T-helper 22 cell (primary cell): ENCODE measurements at places on chromosomes 5 and 9.

- no peak for DNase-seq
Observed at GRCh38 chr5:132407970-132408369, 38.5 kb downstream of the SLC22A5 start.

DNA sequence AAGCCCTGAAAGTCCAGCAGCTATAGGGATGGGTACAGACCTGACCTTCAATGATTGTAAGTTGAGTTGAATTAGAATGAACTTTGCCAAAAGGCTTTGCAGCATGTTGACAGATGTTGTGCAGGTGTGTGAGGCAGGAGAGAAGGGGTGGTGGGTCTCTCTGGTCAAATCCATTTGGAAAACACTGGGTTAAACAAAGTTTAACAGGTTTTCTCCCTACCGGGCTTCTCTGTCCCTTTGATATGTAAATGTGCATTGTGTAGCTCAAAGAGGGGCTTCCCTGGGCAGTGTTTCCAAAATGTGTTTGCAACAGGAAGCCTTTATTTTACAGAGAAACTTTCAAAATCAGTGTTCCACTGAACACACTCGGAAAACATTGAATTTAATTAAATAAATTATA is 72.1 kb upstream of the BRINP1 start:
- DNase-seq = no peak

- no peak for DNase-seq
Observed at GRCh38 chr5:53386341-53386740, 94.1 kb upstream of the FST start.

DNA sequence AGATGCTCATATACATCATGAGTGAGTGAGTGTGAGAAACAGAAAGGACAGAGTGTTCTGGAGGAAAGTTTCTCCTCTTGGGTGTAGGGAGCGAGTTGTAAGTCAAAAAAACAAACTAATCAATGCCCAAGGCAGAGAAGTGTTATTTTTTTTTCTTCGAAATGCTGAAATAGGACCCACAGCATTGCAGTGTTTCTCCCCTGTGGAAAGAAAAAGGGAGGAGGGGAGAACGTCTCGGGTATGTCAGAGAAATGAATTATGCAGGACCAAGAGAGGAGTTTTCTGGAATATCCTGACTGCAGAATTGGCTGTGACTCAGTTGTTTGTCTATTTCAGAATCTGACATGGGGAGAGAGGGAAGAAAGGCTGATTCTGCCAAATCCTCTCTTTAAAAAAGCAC is 337.9 kb upstream of the RFX3 start:
- no peak for DNase-seq

GRCh38 chr5:91562922-91563321 is 179.8 kb upstream of the ARRDC3 start:
- no peak for DNase-seq

GRCh38 chr5:171826132-171826531 is 40.5 kb downstream of the SMIM23 start:
- no peak for DNase-seq

- DNase-seq = peak; percentile 1
Observed at GRCh38 chr9:90142580-90142979, 500.0 kb downstream of the DIRAS2 start.

- DNase-seq = no peak
Observed at GRCh38 chr5:90569084-90569483, 10.5 kb downstream of the ADGRV1 start.

DNA sequence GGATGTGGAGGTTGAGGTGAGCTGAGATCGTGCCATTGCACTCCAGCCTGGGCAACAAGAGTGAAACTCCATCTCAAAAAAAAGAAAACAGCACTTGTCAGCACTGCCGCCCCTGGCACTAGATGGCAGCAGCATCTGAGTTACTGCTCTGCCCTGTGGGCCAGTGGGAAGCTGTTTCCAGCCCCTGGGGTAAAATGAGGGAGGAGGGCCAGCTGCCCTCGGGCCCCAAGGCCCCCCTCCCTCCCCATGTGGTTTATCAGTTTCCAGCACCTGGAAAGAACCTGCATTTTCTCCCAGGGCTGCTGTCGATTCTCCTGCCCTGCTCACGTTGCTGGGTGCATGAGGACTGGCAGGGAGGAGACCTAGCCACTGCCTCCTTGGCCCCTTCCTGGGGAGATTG is 13.2 kb upstream of the CEL start:
- no peak for DNase-seq

- DNase-seq = no peak
Observed at GRCh38 chr9:109316207-109316640, 4.6 kb downstream of the EPB41L4B start.

GRCh38 chr9:121491111-121491510 is 8.5 kb downstream of the GGTA1 start:
- DNase-seq = no peak

DNA sequence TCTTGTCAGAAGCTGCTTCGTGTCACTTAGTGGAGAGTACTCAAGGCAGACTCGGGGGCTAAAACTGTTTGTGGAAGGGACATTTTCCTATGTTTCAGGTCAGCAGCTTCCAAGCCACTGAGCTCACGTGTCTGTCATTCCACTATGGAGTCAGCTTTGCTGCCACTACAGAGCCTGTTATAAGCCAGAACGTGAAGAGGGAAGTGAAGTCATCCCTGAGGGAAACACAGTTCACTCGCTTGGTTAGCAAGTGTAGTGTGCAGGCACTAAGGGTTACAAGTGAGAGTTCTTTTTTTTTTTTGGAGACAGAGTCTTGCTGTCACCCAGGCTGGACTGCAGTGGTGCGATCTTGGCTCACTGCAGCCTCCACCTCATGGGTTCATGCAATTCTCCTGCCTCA is 24.5 kb upstream of the LTC4S start:
- no peak for DNase-seq

DNA sequence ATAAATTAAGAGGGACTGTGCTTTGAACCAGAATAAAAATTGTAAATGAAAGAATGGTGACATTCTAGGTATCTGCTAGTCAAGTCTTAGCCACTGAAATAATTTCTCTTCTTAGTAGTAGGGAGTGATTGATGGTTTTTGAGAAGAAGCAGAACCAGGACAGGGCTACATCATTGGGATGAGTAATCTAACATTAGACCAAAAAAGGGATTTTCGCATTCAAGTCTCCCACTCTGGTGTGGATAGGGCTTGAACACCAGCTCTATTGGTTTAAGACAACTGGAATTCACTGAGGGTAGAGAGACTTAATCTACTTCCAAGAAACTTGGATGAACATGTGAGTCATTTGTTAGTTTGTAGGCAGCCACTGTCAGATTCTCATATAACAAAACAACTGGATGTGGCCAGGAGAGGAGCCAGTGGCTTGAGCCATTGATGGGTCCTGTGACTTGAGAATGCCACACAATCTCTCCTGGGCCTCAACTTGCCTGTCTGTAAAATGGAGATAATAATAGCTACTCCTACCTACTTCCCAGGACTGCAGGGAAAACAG is 16.6 kb downstream of the FAT2 start:
- DNase-seq = no peak

DNA sequence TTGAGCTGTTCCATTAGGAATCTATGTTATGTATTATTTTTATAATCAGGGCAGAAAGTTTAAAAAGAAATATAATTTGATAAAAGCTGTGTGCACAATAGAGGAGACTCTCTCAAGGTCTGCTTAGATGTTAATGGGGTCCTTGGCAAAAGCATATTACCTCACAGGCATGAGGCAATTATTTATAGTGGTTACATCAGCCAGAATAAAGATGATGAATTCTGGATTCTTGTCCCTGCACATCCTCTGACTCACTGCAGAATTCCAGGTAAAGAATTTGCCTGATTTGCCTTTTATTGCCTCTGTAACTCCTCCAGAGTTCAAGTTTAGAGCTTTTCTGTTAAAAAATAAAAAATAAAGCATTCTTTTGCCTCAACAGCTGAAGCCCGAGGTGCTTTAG is 253.6 kb downstream of the MAST4 start:
- no peak for DNase-seq

GRCh38 chr5:174293481-174293880 is 248.0 kb downstream of the NSG2 start:
- DNase-seq = no peak

DNA sequence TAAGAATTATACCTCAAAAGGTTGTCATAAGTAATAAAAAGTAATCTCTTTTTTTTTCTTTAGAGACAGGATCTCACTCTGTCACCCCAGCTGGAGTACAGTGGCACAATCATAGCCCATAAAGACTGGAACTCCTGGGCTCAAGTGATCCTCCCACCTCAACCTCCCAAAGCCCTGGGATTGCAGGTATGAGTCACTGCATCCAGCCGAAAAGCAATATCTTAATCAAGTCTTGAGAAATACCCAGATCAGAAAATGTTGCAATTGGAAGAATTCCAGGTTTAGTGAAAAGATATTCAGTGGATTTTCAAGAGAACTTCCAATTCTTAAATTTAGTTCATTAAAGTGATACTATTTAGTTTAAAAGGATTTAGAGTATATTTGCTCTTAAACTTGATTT is 40.9 kb upstream of the IDNK start:
- no peak for DNase-seq

DNA sequence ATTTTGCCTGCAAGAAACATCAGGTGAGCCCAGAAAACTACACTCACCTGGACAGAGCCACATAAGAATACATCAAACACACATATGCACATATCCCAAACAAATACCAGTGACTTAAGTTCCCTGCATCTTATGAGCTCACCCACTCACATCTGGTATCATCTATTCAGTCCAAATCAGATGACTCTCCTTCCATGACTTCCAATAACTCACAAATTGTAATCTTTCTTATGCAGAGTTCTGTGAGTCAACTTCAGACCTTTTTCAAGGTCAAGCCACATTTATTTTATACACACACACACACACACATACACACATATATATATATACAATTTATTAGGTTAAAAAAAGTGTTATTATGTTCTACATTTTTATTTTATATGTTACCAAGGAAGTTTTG is 1711.9 kb upstream of the CDH9 start:
- no peak for DNase-seq

DNA sequence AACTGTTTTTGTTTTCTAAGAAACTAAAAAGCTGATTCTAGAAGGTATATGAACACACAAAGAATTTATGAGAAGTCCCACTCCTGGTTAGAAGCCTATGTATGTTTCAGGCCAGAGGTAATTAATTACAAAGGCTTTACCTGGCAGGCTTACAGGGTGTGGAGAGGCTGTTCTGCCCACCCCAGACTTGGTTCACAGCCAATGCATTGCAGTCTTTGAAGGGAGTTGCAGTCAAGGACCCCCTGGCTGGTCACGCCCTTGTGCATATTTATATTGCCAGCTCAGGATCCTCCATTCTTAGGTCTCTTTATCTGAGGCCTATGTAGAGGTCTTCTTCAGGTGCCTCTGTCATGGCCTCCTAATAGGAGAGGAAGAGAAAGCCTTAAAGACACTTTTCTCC is 13.6 kb upstream of the PRSS3 start:
- no peak for DNase-seq

DNA sequence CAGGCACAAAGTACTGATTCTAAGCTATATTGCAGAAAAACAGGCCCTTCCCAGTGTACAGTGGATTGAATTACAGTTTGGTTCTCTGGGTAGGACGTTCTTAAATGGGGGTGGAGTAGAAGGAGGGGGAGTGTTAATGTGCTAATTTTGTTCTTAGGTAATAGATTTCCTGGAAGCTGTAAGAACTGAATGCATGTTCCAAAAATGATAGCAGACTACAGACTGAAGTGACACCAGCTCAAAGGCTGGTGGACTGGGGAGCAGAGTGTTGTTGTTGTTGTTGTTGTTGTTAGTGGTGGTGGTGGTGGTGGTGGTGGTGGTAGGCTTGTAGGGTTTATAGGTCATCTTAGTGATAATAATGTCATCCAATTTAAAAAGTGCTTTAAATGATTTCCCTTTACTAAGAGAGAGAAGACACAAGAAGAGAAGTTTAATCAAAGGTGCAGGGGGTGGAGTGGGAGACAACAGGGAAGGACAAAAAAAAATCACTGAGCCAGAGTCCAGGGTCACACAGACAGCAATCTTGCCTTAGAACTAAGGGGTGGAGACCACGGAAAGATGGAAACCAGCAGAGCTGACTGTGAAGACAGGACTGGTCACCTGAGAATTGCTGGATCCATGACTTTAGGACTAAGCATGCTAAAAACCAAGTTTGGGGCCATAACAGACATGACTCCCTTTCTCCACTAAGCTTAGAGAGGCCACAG is 27.0 kb downstream of the TTLL11 start:
- DNase-seq = no peak

GRCh38 chr5:16930496-16930895 is 5.6 kb downstream of the MYO10 start:
- DNase-seq = no peak

DNA sequence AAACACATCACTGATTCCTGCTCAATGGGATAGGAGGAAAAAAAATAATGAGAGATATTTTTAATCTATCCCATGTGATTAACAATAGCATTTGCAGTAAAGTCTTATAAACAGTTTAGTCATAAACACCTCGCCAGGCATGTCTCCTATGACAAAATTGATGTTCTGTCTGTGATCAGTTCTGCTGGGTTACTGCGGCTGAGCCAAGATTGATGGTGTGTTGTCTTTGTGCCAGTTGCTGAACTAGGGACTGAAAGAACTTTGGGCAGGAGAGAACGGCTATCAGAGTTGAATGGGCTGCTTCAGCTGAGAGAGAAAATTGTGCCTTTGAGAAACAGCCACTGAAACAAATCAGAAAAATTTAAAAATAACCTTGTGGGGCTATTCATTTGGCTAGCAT is 37.3 kb upstream of the MAMDC2 start:
- DNase-seq = no peak

DNA sequence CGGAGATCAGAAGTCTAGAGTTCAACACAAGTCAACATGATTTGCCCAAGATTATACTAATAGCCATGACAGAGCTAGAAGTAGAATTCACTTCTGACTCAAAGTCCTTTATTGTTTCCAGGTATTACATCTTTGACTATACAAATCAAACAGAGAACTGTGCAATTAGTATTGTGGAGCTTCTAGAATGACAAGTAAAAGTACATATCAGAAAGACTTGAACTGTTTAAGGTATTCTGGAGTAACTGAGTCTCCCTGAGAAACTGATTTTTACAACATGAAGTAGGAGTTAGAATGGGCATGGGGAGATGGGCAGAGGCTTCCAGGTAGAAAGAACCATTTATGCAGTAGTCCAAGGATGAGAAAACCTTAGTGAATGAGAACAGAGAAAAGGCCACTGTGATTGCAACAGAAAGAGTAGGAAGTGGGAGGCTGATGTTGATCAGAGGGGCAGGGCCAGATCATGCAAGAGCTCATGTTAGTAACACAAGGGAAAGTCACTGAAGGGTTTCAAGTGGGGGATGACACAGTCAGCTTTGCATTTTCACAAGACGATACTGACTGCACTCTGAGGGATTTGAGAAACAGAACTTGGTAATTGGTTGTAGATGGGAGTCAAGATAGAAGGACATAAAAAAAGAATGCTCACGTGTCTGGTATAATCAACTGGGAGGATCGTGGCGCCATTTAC is 280.7 kb downstream of the RFX3 start:
- no peak for DNase-seq

- no peak for DNase-seq
Observed at GRCh38 chr9:121884057-121884541, 209.0 kb downstream of the TTLL11 start.
